ENCODE measurements at places on chromosomes 5 and 9. TPM values are rescaled to one million over a fixed set of nuclear protein-coding genes. Genes with fewer than 3 reads are reported as not detected.

- DNase-seq = no peak
These were observed 188.8 kb downstream of the COMMD10 start for GRCh38 chr5:116273448-116274242.

GRCh38 chr9:80191108-80191507 lies 619.3 kb downstream of the TLE4 start:
- no peak for DNase-seq

DNA sequence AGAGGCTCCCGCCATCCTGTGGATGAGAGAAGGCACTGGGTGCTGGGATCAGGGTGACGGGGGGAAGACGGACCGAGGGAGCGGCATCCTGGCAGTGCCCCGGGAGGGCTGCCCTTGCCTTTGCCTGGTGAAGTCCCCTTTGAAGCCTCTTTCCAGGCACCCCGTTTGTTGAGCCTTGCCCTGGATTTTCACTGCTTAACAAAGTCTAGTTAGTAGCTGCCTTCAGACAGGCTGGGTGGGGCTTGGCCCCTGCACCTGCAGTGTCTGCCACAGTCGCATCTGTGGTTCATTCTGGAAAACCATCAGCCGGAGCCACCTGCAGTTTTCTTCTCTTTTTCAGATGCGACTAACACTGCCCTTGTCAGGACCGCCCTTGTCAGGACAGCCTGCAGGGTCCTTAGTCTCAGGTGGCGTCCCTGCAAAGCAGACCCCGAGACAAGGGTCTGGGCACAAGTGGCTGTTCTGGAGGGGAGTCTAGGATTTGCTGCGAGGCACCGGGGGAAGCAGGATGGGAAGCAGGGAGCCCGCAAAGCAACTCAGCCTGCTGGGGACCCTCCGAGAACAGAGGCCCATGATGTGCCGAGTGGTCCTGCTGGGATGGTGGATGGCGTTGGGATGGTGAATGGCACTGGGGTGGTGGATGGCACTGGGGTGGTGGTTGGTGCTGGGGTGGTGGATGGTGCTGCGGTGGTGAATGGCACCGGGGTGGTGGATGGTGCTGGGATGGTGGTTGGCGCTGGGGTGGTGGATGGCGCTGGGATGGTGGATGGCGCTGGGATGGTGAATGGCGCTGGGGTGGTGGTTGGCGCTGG lies 147.9 kb upstream of the COL5A1 start:
- DNase-seq = no peak

- DNase-seq = no peak
These were observed 244.4 kb downstream of the MAST4 start for GRCh38 chr5:66840511-66841013.

DNA sequence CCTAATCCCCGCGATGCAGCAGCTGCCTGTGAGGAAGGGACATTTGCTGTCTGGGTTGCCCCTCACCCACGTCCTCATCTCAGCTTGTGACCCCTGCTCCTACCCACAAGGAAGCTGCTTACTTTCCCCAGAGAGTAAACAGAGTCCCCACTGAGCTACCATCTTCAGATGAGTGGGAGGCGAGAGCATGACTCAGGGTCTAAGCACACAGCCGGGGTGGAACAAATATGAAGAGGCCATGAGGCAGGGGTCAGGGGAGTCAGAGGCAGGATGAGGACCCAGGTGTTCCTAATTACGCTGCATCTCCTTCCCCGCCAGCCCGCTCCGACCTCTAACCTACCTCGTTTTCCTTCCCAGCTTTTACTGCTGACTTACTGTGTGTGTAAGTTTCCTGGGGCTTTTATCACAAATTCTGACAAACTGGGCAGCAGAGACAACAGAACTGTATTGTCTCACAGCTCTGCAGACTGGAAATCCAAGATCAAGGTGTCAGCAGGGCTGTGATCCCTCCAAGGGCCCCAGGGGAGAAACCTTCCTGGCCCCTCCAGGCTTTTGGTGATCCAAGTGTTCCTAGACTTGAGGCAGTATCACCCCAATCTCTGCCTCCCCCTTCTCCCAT lies 94.0 kb upstream of the DNAH5 start:
- no peak for DNase-seq

DNA sequence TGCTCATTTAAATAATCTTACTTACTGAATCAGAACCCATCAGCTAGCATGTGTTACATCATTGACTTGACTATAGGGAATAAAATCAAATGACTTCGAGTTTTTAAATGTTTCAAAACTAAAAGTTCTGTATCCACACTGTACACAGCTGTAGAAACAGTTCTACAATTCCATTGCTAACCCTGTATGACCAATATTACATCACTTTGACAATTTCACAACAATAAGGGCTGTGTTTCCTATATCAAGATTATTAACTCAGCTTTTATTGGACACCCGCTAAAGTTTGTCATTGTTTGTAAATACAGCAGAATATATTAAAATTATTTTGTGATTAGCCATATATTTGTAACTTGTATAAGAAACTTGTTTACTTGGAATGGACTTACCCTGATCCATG lies 540.8 kb downstream of the PRELID2 start:
- DNase-seq = no peak

DNA sequence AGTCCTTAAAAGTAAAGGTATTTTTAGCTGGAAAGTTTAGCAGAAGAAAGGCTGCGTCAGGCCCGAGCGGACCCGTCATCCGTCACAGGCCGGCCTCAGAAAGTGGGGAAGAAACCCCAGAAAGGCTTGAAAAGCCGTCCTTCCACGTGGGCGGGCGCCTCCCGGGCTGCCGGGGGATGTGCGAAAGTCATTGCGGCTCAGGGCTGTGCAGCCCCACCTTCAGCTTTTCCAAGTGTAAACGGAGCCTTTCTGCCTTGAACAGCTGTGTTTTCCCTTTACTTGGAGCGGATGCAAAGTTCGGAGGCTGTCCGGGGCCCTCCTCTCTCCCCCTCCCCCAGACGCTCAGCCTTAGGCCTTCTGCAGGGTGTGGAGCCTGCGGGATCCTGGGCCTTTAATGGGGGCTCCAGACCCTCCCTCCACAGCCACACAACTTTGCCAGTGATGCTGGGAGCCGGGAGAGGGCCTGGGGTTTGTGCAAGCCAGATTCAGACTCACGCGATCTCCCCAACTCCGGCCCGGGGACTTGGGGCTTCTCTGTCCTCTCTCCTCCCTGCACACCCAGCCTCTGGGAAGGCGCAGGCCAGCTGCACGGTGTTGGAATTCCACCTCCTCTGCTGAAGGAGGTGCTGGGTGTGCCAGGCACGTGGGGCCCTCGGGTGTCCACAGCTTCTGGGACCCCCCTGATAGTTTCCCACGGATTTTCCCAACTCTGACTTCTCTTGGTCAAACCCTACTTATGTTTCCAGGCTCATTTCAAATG lies 95.5 kb upstream of the RAPGEF1 start:
- DNase-seq = no peak

- peak; percentile 56 for DNase-seq
These were observed at the start of gene PCDHB14 for GRCh38 chr5:141223112-141223783. Gene PCDHB14, plus strand, starts transcription at chr5:141223343. Its CDS starts 163 bp downstream, at chr5:141223506.

DNA sequence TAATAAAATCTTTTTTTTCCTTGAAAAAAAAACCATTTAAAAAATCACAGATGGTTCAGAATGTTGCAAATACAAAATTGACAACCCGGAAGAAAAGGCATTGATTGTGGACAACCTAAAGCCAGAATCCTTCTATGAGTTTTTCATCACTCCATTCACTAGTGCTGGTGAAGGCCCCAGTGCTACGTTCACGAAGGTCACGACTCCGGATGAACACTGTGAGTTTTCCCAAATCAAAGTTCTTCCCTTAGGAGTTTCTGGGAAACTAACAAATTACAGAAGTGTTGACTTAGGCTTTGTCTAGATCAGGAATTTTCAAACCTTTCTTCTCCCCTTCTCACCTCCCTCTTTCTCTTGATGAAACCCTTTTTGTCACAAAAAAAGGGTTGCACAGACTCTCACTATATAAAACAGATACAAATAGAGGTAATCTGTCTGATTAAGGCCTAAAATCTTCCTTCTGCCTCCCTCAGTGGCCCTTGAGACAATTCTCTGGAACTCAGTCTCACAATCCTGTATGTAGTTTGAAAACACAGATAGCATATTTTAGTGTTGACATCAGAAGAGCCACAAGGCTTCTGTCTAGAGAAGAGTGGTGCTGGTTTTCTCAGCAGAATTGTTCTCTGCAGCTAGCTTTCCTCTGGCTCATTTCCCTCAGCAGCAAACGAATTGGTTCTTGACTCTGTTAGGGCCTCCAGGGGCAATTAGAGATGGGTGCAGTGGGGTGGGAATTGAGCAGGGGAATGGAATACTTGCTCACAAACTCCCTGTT lies 79.5 kb downstream of the OSMR start:
- DNase-seq = no peak

DNA sequence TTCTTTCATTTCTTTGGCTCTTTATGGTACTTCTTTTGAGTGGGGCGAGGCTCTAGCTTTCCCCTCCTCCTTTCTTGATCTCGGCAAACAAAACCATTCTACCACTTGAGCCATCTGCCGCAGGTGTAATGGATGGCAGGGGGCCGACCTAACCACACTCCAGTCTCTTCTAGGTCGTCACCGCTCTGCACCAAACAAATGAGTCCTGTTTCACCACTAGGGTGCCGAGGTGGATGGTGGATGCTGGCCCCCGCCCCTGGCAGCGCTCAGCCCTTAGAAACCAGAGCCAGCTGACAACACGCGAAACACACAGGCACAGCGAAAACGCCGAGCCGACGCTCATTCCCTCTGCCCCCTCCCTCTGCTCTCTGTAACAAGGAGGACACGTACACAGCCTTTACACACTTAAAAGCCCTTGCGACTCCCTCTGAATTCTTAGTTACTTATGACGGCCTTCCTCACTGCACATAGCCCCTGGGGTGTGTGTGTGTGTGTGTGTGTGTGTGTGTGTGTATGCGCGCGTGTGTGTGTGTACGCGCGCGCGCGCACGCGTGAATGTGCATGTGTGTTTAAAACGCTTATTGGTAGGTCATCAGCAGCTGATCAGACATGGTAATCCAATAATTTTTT lies 199.4 kb downstream of the MEF2C start:
- peak; percentile 99 for DNase-seq

- DNase-seq = no peak
These were observed 30.3 kb downstream of the MED27 start for GRCh38 chr9:132049323-132049882.

DNA sequence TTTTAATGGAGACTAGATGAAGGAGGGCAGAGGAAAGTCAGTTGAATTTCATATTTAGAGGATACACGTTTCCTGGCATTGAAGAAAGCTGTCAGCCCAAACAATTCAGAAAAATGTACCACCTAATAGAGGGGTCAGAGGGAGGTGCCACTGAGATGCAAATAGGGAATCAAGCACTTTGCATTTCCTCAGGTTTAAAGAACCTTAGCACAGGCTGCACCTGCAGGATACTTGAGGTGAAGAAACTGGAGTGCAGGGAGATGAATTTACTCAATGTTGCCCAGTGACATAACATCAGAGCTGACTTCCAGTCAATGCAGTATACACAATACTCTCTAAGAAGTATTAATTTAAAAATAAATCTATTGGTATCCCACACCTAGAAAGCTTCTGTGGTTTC lies 67.0 kb upstream of the MAST4 start:
- DNase-seq = no peak

GRCh38 chr9:36902861-36903524 lies 131.1 kb downstream of the PAX5 start:
- DNase-seq = no peak

DNA sequence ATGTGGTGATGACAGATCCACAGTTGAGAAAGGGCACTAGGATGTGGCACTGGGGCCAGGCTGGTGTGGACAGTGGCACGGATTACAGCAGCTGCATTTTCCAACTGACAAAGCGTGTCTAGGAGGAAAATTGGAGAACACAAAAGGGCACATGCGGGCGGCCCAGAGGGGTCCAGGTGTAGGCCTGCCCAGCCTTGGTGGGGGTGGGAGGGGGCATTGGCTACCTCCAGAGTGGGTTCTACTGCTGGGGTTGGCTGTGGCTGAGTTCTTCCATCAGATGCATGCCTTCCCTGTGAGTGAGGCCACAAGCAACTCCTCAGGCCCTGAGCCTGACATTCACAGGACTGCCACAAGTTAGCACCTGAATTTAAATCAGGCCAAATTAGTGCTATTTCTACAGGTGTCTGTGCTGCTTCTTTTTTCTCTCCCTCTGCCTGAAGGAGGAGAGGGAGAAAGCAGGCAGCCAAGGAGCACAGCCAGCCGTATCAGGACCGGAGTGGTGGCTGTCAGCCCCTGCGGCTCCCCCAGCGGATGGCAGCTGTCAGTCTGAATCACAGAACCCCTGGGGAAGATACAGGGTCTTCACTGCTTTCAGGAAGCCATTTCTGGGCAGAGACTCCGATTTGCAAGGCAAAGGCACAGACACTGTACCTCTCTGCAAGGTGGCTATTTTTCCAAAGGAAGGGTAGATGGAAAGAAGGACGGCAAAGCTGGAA lies 464.2 kb downstream of the SPOCK1 start:
- no peak for DNase-seq

DNA sequence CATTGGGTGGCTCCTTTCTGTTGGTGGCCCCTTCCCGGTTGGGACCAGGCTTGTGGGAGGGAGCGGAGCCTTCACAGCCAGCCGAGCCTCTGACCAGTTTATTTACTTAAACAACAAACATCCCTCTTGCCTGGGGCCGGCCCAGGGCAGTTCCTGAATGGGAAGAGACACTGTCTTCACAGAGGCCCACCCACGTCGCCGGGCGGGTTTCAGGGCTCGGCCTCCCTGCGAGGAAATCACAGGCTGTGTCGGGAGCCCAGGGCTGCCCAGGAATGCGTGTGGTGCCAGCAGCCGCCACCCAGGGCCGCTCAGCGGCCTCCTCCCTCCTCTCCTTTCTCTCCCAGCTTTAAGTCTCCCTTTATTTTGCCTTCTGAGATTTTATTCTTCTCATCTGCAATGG lies 132.5 kb downstream of the HSD17B3 start:
- peak; percentile 23 for DNase-seq

DNA sequence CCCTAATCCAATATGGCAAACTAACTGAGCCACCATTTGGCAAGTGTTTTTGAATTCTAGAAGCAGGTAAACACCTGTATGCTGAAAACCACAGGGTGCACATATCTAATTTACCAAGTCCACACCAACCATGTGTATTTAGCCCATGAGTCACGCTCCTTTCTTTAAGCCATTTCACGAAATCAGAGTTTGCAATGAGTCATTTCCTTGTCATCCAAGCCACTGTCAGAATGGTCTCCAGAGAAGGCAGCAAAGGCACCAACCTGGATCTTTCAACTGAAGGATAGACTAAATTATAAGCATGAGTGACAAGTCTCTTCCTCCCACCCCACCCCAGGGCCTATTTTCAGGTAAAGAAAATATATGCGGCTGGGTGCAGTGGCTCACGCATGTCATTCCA lies 110.0 kb downstream of the PAX5 start:
- no peak for DNase-seq

DNA sequence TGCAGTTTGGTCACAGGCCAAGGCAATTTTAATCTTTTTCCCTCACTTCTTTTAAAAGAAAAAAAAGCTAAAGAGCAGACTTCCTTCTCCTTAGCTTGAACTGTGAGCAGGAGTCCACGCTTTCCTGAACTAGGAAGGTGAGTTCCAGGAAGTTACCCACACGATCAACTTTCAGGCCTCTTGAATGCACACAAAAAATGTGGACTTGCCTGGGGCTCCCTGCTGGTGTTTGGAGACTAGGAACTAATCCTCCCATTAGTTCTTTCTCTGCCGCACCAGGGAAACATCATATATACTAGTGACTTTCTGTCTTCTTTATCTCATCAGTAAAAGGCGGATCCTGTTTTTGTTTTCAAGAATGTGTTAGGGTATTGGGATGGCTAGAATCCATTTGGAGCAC lies 240.0 kb downstream of the GOLPH3 start:
- no peak for DNase-seq

Gene EIF4EBP3
- 14.9 TPM for polyA plus RNA-seq

Gene CNTNAP3B
- polyA plus RNA-seq = 6.8 TPM

Gene TNFSF8
- polyA plus RNA-seq = 0.27 TPM

Gene GPBP1
- polyA plus RNA-seq = 31.4 TPM

Gene SHOC1
- polyA plus RNA-seq = not detected

Gene SH2D3C
- polyA plus RNA-seq = 32.2 TPM

Gene HRH2
- 2.1 TPM for polyA plus RNA-seq

Gene NIPAL4
- polyA plus RNA-seq = 4.3 TPM

Gene ZNF300
- polyA plus RNA-seq = 5.0 TPM

Gene ACTBL2
- polyA plus RNA-seq = not detected
